ENCODE measurements at places on chromosomes 11 and 22. TPM values are rescaled to one million over a fixed set of nuclear protein-coding genes. Genes with fewer than 3 reads are reported as not detected.

Gene LRRC74B
- total RNA-seq = not detected

DNA sequence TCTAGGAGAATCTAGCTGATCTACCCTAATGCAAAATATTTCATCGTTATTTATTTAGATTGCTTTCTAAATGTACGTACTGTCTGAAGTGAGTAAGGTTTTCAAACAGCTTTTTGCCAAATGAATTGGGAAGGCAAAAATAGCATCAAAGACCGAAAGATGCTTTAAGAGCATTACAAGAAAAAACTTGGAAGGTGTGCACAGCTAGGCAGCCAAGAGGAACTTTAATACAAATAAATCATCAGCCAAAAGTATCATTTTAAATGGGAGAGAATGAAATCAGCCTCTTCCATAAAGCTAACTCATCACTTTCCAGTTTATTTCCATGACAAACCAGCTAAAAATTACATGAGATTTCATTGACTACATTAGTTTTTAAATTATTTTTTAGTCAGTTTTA lies 30.2 kb upstream of the CFAP300 start:
- H3K4me1 ChIP-seq = no peaks in the 10 kb centered on the region
- no peaks in the 10 kb centered on the region for H3K27me3 ChIP-seq
- no peak overlapping the region for H3K27ac ChIP-seq
- no peaks in the 10 kb centered on the region for H3K36me3 ChIP-seq

Gene GAL3ST3
- total RNA-seq = 1.3 TPM

Gene NUP98
- total RNA-seq = 37.3 TPM

Gene LUZP2
- not detected for total RNA-seq

GRCh38 chr11:13271060-13271693 lies 6.4 kb upstream of the BMAL1 start:
- H3K27ac ChIP-seq = no peak overlapping the region
- H3K4me1 ChIP-seq = peaks cover 2% of the 10 kb centered on the region
- H3K27me3 ChIP-seq = no peaks in the 10 kb centered on the region

- H3K27ac ChIP-seq = no peak overlapping the region
- no peak for DNase-seq
- peaks cover 17% of the 10 kb centered on the region for H3K27me3 ChIP-seq
- H3K4me1 ChIP-seq = peaks cover 13% of the 10 kb centered on the region
Measured at GRCh38 chr11:398826-399225, 4.8 kb downstream of the PKP3 start.

DNA sequence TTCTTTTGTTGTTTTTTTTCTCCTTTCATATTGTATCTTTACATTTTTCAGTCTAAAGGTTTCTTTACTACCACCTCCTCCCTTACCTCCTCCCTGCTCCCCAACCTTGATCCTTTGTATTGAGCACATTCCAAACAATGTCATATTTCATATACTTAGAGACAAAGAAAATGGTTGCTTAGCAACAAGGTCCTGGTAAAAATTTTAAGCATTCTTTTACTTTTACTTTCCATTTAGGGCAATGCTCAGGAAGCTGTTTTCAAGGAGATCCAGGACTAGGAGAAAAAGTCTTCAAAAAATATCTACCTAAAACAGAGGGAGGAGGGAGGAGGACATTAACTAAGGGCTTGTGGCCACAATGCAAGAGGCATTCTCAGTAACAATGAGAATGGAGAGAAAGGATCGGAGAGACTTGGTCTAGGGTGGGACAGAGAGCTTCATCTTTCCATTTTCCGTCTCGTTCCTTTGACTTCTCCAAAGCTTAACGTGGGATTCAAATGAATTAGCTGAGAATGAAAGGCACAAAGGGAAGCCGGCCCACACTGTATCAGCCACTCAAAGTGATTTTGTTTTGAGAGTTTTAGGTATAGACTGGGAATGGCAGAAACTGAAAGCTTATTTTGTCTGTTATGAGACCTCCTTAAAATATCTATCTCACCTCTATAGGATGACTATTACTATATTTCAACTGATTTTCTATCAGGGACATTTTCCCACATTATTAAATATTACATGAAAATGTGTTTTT lies 455.7 kb downstream of the RAB38 start:
- no peaks in the 10 kb centered on the region for H3K27me3 ChIP-seq
- no peaks in the 10 kb centered on the region for H3K4me1 ChIP-seq
- no peak overlapping the region for H3K27ac ChIP-seq
- no peak overlapping the region for H3K4me3 ChIP-seq
- no peaks in the 10 kb centered on the region for H3K36me3 ChIP-seq

- no peak for DNase-seq
- no peak overlapping the region for H3K4me3 ChIP-seq
Measured at GRCh38 chr11:9717719-9718118, 53.8 kb downstream of the SWAP70 start.

DNA sequence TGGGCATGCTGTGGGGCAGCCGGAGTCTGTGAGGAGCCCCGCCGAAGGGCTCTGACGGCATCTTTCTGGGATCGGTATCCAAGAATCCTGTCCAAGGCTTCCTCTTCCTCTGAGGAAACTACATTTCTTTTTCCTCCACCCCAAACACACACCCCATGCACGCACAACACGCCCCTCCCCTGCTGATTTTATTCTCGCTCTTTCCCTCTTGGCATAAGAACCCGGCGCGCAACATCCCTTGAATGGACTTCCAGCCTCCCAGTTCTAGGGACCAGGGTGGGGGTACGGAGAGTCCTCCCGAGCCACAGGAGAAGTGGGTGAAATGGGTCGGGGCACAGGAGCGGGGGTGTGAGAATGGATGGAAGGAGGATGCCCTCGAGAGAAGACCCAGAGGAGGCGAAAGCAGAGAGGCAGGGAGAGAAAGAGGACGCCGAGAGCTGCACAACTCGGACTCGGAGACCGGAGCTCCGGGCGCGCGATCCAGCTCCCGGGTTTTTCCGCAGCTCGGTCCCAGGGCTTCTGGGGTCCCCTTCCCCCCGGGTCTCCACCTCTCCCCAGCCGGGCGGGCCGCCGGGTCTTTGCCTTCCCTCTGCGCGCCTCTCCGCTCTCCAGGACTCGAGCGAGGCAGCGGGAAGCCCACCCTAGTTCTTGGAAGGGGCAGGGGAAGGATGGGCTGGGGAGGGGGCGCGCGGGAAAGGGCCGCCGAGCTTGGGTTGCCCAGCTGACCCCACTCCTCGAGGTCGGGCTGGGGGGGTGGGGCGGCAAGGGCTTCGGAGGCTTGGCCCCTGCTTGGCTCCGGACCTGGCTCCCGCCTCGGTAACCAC lies 1.5 kb upstream of the LARGE1 start:
- H3K36me3 ChIP-seq = no peaks in the 10 kb centered on the region
- H3K27ac ChIP-seq = peak overlapping the region; percentile 92
- no peaks in the 10 kb centered on the region for H3K27me3 ChIP-seq
- peak overlapping the region; percentile 89 for H3K4me3 ChIP-seq
- peaks cover 59% of the 10 kb centered on the region for H3K4me1 ChIP-seq
- DNase-seq = peak; percentile 68

DNA sequence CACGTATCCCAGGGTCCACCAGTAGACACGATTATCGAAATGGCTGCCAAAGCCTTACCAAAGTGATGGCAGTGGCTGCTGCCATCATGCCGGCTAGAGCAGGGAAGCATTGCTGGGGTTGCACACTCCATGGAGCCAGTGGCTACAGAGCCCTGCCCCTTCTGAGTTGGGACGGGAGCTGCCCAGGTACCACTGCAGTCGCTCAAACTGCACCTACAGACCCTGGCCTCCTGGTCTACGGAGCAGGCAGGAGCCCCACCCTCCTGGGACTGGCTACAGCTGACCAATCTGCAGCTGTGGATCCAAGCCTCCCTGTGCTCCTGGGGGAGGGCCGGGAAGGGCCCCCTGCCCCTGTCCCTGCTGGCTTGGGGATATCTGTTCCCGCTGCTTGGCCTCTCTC lies 111.4 kb downstream of the ATG16L2 start:
- no peaks in the 10 kb centered on the region for H3K36me3 ChIP-seq
- no peak for DNase-seq
- H3K4me3 ChIP-seq = no peak overlapping the region
- H3K27ac ChIP-seq = peak overlapping the region; percentile 64
- H3K4me1 ChIP-seq = peaks cover 65% of the 10 kb centered on the region
- no peaks in the 10 kb centered on the region for H3K27me3 ChIP-seq

GRCh38 chr11:75689863-75690609 lies 21.2 kb upstream of the MAP6 start:
- DNase-seq = no peak
- H3K4me3 ChIP-seq = no peak overlapping the region
- no peaks in the 10 kb centered on the region for H3K36me3 ChIP-seq
- no peak overlapping the region for H3K27ac ChIP-seq
- no peaks in the 10 kb centered on the region for H3K4me1 ChIP-seq

- no peaks in the 10 kb centered on the region for H3K27me3 ChIP-seq
- H3K36me3 ChIP-seq = no peaks in the 10 kb centered on the region
- H3K4me3 ChIP-seq = no peak overlapping the region
Measured at GRCh38 chr11:41954034-41954433, 494.6 kb upstream of the LRRC4C start.

DNA sequence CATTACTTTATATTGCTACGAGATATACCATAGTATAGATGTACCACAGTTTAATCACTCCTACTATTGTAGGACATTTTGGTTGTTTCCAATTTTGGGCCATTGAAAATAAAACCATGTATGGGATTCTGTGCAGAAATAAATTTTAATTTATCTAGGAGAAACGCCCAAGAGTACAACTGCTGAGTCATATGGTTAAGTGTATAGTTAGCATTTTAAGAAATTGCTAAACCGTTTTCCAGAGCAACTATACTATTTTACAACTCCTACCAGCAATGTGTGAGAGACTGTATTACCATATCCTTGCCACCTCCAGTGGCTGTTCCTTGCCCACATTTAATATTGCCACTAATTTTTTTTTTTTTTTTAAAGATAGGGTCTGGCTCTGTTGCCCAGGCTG lies 163.1 kb downstream of the SBF2 start:
- H3K27me3 ChIP-seq = no peaks in the 10 kb centered on the region
- no peak overlapping the region for H3K27ac ChIP-seq
- no peak overlapping the region for H3K4me3 ChIP-seq

GRCh38 chr11:110409174-110409573 lies 20.6 kb upstream of the FDX1 start:
- no peaks in the 10 kb centered on the region for H3K36me3 ChIP-seq
- no peaks in the 10 kb centered on the region for H3K4me1 ChIP-seq

GRCh38 chr11:124586238-124586860 lies 16.6 kb downstream of the OR8A1 start:
- H3K4me3 ChIP-seq = no peak overlapping the region
- peaks cover 28% of the 10 kb centered on the region for H3K27me3 ChIP-seq
- H3K27ac ChIP-seq = no peak overlapping the region
- no peaks in the 10 kb centered on the region for H3K36me3 ChIP-seq
- peak; percentile 45 for DNase-seq
- no peaks in the 10 kb centered on the region for H3K4me1 ChIP-seq

GRCh38 chr11:9285850-9286587 lies 20.9 kb upstream of the DENND5A start:
- no peaks in the 10 kb centered on the region for H3K27me3 ChIP-seq
- H3K27ac ChIP-seq = peak overlapping the region; percentile 74
- H3K4me1 ChIP-seq = peaks cover 9% of the 10 kb centered on the region
- H3K4me3 ChIP-seq = no peak overlapping the region

GRCh38 chr11:57279116-57279515 lies 42.1 kb upstream of the APLNR start:
- H3K27ac ChIP-seq = no peak overlapping the region
- H3K4me1 ChIP-seq = peaks cover 37% of the 10 kb centered on the region
- H3K36me3 ChIP-seq = no peaks in the 10 kb centered on the region
- H3K27me3 ChIP-seq = no peaks in the 10 kb centered on the region

- H3K4me1 ChIP-seq = peaks cover 26% of the 10 kb centered on the region
- H3K4me3 ChIP-seq = no peak overlapping the region
- H3K27me3 ChIP-seq = no peaks in the 10 kb centered on the region
- no peak overlapping the region for H3K27ac ChIP-seq
- H3K36me3 ChIP-seq = no peaks in the 10 kb centered on the region
Measured at GRCh38 chr11:103928040-103928801, 108.2 kb upstream of the DDI1 start.

DNA sequence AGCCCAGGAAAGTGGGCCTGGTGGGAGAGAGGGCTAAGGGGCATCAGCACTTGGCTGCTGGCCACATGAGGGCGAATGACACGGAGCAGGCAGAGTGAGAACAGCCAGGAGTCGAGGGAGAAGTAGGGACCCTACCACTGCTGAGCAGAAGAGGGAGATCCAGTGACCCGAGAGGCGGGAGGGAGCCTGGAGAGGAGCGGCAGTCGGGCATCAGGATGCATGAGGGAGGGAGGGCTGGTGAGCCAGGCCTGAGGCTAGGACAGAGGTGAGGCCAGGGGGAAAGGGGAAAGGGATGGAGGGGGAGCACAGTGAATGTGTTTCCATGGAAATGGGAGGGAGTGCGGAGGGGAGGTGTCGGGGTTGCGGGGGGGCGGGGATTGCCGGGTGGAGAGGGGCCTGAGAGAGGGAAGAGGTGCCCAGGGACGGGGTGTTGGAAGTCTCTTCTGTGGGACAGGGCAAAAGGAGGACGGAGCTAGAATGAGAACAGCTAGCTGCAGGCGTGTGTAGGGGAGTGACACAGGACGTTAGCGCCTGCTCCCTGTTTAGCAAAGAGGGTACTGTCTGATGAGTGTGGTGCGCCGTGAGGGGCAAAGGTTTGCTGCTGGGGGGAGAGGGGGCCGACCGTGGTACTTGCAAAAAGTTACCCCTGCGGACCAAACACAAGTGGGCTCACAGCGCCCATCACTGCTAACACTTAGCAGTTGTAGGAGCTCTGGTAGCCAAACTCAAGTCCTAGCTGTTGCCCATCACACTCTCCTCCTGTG lies 37.1 kb upstream of the WNT11 start:
- H3K36me3 ChIP-seq = no peaks in the 10 kb centered on the region
- peaks cover 36% of the 10 kb centered on the region for H3K27me3 ChIP-seq
- H3K27ac ChIP-seq = no peak overlapping the region
- no peaks in the 10 kb centered on the region for H3K4me1 ChIP-seq
- no peak overlapping the region for H3K4me3 ChIP-seq

GRCh38 chr11:57751176-57751575 lies 443 bp downstream of the BTBD18 start:
- H3K27me3 ChIP-seq = no peaks in the 10 kb centered on the region
- peak overlapping the region; percentile 58 for H3K27ac ChIP-seq
- no peak for DNase-seq
- H3K4me3 ChIP-seq = no peak overlapping the region
- H3K36me3 ChIP-seq = peaks cover 10% of the 10 kb centered on the region
- H3K4me1 ChIP-seq = peaks cover 7% of the 10 kb centered on the region

Gene TEAD1
- 121 TPM for total RNA-seq

GRCh38 chr11:30992513-30992849 lies 377.1 kb downstream of the DCDC1 start:
- no peak overlapping the region for H3K4me3 ChIP-seq
- H3K4me1 ChIP-seq = no peaks in the 10 kb centered on the region
- H3K27ac ChIP-seq = no peak overlapping the region
- H3K36me3 ChIP-seq = no peaks in the 10 kb centered on the region
- no peaks in the 10 kb centered on the region for H3K27me3 ChIP-seq

Gene HBB
- total RNA-seq = 100 TPM

Gene CARD18
- total RNA-seq = 0.63 TPM

Gene TOMT
- not detected for total RNA-seq

Gene OR4C5
- total RNA-seq = not detected

- no peaks in the 10 kb centered on the region for H3K27me3 ChIP-seq
- H3K4me3 ChIP-seq = peak overlapping the region; percentile 92
- peaks cover 3% of the 10 kb centered on the region for H3K36me3 ChIP-seq
- DNase-seq = peak; percentile 20
Measured at GRCh38 chr11:125591649-125592304, 875 bp upstream of the STT3A start.

Gene NXPE4
- total RNA-seq = not detected

Measured in left ventricle myocardium inferior (tissue), 1 donor.